Inflammatory macrophage treated with lipopolysaccharide for 4 hours (primary cell): ENCODE measurements at places on chromosomes 7 and 10.

DNA sequence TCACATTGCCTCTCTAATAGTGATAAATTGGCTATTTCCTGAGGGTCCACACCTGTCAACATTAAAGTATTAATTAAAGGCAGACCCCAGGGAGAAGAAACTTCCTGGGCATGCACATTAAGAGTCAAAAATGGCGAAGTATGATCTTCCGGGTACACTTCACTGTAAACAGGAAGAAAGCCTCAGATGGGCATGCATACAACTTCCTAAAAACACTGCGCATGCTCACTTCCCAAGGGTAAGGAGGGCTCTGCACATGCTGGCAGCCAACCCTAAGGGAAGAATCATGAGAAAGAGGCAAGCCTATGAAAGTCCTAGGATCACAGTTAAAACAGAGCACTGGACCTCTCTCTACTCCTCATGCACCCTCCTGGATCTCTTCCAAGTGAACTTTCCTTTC, 80.1 kb upstream of the IMMP2L start:
- no peak for DNase-seq

GRCh38 chr7:116770941-116771340, 91.4 kb upstream of the CAPZA2 start:
- DNase-seq, result no peak

DNA sequence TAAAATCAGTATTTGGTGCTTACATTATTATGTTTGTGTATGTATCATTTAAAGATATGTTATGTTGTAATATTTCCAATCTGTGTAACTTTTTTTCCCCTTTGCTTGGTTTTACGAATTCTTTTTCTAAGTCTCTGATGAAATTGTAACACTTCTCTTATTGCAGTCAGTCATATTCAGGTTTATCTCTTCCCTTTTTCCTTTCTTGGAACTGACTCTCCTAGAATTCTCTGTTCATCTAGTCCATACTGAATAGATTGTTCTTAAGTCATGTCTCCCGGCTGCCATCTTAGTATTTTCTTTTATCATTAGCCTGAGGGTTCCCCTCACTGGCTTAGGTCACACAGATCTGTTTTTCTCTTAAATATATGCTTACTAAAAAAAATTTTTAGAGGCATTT, 44.6 kb downstream of the PHTF2 start:
- DNase-seq, result peak; percentile 40

DNA sequence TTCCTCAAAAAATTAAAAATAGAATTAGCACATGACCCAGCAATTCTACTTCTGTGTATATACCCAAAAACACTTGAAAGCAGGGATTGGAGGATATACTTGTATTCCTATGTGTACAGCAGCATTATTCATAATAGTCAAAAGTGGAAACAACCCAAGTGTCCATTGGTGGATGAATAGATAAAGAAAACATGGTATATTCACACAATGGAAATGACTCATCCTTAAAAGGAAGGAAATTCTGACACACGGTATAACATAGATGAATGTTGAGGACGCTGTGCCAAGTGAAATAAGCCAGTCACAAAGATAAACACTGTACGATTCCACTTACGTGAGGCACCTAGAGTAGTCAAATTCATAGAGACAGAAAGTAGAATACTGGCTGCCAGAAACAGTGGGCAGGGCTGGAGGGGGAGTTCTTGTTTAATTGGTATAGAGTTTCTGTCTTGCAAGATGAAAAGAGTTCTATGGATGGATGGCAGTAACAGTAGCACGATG, 26.6 kb upstream of the KAT6B start:
- DNase-seq, result peak; percentile 48

- no peak for DNase-seq
These were observed 256.9 kb downstream of the STK31 start for GRCh38 chr7:23966941-23967340.

DNA sequence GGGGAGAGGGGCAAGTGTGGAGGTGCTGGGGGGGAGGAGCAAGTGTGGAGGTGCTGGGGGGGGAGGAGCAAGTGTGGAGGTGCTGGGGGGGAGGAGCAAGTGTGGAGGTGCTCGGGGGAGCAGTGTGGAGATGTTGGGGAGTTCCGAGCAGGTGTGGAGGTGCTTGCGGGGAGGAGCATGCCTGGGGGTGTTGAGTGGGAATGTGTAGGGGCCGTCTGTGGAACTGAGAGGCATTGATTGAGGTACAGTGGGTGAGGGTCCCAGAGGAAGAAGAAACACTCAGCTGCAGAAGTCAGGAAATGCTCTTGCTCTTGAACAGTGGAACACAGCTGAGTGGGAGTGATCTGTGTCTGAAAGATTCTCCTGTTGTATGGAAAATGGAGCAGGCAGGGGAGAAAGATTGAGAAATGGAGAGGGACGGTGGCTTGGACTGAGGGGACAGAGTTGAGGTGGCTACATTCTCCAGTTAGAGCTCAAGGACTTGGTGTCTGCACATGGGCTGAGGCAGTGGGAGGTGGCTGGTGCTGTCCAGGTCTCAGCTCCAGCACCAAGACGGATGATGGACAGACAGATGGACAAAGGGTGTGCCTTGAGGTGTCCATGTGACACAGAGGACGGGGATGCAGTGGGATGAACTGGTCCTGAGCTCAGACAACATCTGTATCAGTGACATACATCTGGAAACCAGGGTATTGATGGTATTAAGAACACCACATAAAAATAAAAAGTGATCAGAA, 25.2 kb upstream of the NCAPG2 start:
- DNase-seq, result no peak

DNA sequence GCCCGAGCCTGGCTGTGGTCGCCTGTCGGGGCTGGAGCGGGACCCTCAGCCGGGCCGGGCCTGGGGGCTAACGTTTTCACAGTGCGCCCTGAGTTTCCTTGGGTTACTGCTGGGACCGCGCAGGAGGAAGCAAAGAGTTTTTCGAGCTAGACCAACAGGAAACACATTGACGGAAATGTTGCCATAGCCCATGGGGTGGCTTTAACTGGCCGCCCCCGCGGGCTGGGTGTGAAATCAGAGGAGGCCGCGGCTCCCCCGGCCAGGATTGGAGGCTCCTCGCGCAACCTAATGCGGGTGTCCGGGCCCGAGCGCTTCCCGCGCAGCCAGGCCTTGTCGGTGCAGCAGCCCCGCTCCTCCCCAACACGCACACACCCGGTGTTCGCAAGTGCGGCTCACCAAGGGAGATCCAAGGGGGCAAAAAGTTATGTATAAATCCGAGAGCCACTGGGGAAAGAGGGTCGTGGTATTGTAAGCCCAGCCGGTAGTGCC, 1.9 kb downstream of the HHEX start:
- peak; percentile 85 for DNase-seq

GRCh38 chr10:98365406-98366061, 49.4 kb downstream of the PYROXD2 start:
- no peak for DNase-seq
